ENCODE measurements at places on chromosomes 1 and 21.

- no peak for DNase-seq
Measured at GRCh38 chr1:221397141-221397540, 344.7 kb downstream of the DUSP10 start.

DNA sequence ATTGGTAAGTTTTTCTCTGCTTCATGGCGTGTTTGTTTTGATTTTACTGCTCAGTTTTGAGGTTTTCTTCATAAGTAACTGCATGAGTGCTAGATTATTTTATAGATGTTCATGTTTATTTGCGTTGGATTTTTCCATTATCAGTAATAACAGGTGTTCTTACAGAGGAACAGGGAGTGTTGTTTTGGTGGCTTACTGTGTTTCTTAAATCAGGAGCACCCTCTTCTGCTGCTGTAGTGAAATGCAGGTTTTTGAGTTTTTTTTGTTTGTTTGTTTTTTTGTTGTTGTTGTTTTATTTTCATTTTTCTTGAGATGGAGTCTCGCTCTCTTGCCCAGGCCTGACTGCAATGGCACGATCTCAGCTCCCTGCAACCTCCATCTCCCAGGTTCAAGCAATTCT, 32.6 kb downstream of the CTBS start:
- DNase-seq, result no peak

- no peak for DNase-seq
Measured at GRCh38 chr1:23779826-23780371, 1.7 kb downstream of the PITHD1 start.

GRCh38 chr1:76901158-76901767, 34.0 kb downstream of the ST6GALNAC5 start:
- DNase-seq, result no peak

DNA sequence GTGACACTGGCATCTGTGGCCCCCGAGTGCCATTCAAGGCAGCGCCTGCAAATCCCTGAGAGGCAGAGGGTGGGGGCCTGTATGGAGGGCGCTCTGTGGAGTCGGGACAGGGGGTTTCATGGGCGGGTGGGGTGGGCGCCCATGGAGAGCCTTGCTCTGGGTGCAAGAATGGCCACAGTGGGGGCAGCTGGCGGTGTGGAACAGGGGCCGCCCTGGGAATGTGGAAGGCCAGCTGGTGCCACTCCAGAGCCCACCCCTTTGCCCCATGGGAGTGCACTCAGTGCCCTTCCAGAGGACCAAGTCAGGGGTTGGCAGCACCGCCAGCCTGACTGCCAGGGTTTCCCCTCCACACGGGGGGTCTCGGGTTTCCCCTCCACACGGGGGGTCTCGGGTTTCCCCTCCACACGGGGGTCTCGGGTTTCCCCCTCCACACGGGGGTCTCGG, 55.0 kb upstream of the TRAPPC10 start:
- DNase-seq, result no peak

- no peak for DNase-seq
Measured at GRCh38 chr1:212218911-212219310, 66.3 kb upstream of the PPP2R5A start.

- DNase-seq, result no peak
Measured at GRCh38 chr1:25615563-25616094, 962 bp upstream of the MAN1C1 start.

DNA sequence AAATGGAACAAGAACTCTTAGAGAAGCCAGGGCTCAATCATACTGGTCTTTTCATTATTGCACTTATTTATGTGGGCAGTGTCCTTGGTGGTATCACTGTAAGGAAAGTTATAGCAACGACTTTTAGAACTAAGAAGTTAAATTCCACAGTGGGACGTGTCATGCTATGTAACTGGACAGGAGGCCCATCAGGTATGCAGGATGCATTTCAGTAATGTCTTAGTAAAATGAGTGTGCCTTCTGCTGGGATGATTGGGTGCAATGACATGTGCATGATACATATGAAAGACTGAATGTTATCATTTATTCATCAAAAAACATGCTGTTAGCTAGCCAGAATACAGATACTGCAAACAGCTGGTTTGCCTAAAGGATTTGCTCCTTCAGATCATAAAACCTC, 6.9 kb upstream of the ATP1B1 start:
- no peak for DNase-seq

DNA sequence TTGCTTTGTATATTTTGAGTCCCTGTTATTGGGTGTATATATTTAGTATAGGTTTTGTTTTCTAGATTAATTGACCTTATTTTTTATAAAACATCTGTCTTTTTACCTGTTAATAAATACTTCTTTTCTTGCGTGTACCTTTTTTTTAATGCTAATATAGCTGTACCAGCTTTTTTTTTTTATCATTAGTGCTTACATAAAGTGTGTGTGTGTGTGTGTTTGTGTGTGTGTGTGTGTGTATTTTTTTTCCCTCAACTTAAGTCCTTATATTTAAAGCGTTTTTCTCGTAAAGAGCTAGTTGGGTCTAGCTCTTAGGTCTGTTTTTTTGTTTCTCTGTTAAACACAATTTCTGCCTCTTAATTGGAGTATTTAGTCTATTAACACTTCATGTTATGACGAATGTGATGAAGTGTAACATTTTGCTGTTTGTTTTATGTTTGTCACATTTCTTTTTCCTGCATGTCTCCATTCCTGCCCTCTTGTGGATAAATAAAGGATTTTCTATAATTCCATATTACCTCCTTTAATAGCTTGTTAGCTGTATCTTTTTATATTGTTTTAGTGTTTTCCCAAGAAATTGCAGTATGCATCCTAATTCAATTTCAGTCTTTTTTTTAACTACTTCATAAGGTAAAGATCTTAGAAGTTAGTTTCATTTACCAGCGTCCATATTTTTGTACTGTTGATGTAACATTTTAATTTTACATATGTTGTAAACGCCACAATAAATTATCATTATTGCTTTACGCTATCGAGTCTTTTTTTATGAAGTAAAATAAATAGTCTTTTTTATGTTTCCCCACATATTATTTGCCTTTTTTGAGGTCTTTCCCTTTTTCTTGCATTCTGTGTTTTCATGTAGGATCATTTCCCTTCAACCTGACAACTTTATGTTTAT, 4.3 kb downstream of the PRMT2 start:
- no peak for DNase-seq

DNA sequence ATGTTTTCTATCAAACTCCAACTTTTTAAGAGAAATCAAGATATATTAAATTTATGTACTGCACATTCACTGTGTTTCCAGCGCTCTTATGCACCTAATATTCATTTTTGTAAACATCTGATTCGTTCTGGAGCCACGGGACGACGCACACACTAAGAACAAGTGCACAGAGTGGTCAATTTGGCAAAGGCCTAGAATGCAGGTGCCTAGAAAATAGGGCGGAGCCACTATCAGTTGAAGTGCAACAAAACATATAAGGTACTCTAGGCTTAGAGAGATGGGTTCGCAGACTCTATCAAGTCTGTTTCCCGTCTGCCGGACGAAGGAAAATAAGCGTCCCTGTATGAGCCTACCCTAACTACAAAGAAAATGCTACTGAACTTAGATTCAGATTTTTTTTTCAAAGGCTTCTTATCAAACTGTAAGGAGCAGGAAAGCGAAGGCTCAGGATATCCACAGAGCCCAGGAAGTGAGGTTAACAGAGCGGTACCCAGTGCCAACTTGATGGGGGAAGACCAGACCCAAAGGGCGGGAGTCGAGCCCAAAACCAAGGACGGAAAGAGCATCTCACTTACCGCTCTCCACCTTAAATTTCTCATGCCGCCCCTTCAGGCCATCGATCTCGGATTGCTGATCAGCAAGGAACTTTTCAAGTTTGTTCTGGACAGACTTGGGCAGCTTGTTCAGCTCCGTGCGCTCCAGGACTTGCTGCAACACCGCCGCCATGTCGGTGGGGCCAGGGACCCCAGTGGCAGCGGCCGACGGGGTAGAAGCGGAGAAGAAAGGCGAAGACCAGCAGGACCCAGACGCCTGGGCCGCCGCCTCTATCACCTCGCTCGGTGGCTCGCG, 526 bp downstream of the TPR start:
- no peak for DNase-seq

- DNase-seq, result no peak
Measured at GRCh38 chr1:205785446-205785845, 10.2 kb upstream of the RAB29 start.

DNA sequence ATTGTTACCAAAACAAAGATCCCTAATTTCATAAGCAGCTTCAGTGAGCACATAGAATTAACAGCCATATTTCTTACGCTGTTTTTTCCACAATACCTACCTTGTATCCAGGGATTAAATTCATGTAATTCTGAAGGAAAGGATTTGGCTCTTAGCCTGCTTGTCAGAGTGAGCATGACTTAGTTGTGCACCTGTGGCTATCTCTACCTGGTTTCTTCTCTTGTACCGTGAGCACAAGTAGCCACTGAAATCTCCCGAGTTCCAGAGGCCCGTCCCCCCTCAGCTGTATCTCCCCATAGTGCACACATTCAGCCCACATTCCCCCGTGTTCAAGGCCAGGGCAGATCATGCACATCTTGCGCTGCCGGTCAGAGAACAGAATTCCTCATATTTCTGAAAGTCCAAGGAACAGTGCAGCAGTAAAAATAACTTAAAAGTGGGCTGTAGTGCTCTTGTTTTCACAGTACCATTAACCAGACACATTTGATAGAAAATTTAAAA, 2.3 kb downstream of the TENT5C start:
- no peak for DNase-seq

DNA sequence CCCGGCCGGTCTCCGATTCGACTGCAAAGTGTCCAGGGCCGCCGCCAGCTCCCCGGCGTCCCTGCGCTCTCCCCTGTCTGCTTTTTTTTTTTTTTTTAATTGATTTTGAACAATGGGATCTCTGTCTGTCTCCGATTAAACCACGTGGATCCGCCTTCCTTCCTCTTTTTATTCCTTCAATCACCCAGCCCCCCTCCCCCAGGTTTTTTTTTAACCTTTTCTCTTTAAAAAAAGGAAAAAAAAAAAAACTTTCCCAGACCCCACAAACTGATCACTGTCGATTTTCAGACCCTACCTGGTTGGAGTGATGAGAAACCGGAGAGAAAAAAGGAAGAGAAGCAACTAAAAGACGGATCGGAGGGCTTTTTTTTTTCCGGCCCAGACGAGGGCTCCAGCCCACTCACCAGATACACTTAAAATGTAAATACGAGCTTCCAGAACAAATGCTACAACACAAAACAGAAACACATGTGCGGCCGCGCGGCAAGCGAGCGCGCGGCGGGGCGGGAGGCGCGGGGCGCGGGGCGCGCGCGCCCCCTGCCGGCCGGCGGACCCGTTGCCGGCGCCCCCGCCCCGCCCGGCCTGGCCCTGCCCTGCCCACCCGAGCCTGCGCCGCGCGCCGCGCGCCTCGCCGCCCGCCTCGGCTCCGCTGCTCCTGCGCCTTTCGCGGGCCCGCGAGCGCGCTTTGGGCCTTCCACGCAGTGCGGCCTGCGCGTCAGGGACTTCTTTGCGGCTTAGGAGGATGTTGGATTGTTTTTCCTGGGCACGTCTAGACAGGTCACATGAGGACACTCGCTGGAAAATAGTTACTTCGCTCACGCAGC, at the start of gene RCC2:
Gene RCC2, minus strand, starts transcription at position 428 of the 824 bp plus-strand sequence. CDS start 1,163 bp downstream, outside the sequence.
- peak; percentile 56 for DNase-seq

DNA sequence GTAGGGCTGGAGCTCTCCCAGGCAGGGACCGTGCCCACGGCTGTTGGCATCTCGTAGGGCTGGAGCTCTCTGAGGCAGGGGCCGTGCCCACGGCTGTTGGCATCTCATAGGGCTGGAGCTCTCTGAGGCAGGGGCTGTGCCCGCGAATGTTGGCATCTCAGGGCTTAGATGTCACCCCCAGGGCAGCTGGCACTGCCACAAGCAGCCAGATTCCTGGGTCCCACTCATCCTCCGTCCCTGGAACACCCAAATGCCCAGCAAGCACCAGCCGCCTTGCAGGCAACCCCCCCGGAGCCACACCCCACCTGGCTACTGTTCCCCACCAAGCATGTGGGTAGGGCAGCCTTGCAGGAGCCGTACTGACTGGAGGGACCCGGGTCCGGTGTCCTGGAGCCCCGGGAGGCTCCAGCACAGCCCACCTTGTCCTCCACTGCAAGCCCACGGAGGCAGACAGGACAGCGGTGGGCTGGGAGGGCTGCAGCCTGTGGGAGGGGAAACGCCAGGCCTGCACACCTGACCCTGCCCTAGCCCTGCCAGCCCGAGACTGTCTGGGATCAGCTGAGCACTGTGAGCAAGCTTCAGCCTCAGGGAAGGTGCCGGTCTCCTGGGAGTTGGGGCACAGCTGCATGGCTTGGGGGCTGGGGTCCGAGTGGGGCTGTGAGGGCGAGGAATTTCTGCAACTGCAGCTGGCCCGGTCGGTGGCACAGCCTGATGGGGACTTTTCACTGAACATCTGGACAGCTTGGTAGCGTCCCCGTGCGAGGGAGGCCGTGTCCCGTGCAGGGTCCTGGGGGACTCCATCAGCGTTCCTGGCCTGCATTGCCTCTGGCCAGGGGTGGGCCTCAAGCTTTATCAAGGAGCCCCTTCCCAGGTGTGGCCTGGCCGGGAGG, 53.6 kb downstream of the COL18A1 start:
- DNase-seq, result no peak

DNA sequence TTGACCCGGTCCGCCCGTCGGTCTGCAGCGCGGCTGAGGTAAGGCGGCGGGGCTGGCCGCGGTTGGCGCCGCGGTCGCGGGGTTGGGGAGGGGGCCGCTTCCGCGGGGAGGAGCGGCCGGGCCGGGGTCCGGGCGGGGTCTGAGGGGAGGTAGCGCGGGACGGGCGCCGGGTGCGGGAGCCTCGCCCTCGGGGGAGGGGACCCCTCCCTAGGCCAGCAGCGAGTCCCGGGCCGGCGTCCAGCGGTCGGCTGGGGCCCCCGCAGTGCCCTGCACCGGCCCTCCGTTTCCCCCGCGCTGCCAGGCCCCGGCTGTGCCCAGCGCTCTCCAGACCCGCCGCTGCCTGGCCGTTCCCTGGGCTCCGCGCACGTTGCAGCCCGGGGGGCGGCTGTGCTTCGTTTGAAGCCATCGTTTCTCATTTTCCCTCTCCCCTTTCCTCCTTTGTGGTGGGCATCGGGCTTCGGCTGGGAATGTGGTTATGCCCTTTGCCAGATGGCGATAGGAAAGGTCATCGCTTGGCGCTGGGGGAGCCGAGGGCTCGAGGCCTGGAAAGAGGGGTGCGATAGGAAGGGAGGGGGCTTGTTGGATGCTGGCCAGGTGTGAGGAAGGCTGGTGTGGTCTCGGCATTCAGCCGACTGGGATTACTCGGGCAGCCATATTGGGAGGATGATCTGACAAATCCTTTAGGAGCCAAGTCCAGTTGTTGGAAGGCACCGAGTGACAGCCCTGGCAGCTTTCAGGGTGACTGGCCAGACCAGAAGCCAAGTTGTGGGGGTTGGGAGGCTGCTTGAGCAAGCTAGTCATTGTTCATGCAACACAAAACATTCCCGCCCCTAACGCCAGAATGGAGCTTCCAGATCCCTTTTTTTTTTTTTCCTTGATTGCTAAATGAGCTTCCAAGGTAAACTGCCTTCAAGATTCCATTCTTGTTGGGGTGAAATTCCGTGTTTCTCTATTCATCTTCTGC, 753 bp downstream of the KIF1B start:
- DNase-seq, result peak; percentile 73

- DNase-seq, result no peak
Measured at GRCh38 chr1:169892927-169893644, 610 bp downstream of the SCYL3 start.

GRCh38 chr1:202871367-202871766, 17.6 kb downstream of the RABIF start:
- no peak for DNase-seq

Data from amygdala (tissue), 56 donors.